Stimulated activated memory B cell treated with anti-CD40 and anti-IgM and Interleukin-4, amounts not matched to agents 10 μg/mL and 1 μg/mL and 100 μg/mL, for 72 hours (primary cell): ENCODE measurements at places on chromosomes 5 and 9.

DNA sequence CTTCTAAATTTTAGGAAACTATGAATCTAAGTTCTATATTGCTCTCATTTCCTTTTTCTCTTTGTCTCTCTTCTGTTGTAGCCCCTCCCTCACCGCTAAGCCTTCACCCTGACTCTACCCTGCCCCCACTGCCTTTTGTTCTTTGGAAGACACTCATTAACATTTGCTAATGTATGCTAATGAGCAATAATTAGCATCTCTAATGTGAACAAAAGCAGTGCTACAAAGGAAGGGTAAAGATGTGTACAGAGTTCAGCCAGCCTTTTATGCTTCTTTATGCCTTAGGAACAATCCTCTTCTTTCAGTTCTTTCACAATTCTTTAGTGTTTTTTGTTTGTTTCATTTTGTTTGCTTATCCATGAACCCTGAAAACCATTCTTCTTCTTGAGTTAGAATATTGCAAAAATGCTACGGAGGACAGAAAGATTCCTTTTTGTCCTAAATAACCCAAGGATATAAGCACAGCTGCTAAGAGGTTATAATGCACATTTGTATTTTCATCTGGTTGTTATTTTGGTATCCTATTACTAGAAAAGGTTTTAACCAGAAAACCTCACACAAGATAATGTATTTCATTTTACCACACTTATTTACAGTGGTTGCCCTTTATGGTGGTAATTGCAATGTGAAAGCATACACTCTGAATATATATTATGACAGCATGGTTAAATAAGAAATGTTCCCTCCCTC lies 159.3 kb downstream of the TMC1 start:
- ATAC-seq = no peak

GRCh38 chr5:134824681-134825080 lies 21.1 kb upstream of the C5orf24 start:
- no peak for ATAC-seq

DNA sequence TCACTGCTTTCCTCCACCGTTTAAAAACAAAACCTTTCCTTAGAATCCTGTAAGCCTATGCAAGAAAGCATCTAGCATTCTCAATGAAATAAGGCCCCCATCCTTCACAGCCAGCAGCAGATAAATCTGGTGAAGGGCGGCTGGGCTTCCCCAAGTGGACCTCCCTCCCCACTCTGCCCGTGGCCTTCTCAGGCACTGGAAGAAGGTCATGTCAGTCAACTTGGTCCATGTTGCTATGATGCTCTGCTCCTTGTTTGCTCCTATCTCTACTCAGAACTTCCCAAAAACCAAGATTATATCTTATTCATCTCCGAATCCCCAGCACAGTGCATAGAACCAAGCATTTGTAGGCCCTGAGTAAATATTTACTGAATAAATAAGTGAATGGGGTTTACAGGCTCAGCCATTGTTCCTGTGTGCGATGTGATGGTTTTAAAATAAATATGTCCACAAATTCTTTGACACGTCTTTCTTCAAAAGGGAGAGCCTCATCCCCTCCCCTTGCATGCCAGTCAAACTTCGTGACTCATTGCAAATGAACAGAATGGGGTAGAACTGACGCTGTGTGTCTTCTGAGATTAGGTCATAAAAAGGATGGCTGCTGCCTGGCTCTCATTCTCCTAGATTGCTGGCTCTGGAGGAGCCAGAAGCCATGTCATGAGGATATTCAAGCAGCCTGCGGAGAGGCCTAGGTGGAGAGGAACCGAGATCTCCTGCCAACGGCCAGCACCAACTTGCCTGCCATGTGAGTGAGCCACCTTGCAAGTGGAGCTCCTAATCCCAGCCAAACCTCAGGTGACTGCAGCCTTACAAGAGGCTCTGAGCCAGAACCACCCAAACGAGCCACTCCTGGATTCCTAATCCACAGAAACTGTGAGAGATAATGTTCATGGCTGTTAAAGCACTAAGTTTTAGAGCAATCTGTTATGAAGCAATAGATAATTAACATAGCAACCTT lies 70.5 kb downstream of the MED27 start:
- ATAC-seq = no peak

DNA sequence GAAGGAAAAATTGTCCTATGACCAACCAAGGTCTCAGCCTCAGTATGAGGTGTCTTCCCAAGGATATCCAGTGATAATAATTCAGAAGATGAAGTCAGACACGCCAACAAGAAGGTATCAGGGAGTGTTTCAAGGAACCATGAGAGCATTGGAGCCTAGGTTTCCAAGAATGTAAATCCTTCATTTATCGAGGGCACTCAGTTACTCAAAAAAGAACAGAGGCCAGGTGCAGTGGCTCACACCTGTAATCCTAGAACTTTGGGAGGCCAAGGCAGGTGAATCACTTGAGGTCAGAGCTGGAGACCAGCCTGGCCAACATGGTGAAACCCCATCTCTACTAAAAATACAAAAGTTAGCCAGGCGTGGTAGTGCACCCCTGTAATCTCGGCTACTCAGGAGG lies 70.8 kb downstream of the PLAC8L1 start:
- ATAC-seq = no peak

- ATAC-seq = no peak
Observed at GRCh38 chr5:32309761-32310160, 3.0 kb downstream of the MTMR12 start.

DNA sequence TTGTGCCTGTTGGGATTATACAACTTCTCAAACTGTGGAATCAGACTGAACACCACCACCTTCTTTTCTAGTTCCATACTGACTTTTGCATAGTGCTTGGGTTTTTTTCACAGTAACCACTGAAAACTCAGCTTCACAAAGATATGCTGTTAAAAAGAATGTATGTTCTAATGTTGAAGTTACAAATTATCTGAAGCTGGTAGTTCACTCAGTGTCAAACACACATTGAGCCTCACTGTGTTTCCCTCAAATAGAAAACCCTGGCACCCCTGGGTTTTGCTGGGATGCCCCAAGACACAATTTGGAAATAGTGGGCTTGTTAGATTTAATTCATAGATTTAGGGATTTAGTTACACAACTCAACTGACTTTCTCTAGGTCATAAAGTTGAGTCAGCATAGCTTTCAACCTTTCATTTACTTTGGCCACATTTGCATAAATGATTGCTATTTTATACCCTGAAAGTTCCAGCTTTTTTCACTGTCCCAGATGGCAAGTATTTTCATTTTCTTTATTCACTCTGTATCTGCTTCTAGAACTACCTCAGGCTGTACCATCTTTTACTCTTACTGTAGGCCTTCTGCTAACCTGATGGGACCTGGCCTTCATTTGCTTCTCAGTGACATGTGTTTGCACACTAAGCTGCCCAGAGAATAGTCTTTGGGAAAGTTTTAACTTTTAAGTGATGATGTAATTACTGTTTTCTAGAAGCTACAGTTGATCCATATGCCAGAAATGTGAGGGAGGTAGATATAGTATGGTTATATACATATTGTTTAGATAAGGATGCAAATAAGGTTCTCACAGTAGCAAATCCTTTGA lies 115.1 kb downstream of the CDC42SE2 start:
- ATAC-seq = no peak

- no peak for ATAC-seq
Observed at GRCh38 chr9:123835821-123836220, 94.1 kb downstream of the DENND1A start.

- no peak for ATAC-seq
Observed at GRCh38 chr9:82412586-82413305, 424.2 kb downstream of the SPATA31D1 start.

DNA sequence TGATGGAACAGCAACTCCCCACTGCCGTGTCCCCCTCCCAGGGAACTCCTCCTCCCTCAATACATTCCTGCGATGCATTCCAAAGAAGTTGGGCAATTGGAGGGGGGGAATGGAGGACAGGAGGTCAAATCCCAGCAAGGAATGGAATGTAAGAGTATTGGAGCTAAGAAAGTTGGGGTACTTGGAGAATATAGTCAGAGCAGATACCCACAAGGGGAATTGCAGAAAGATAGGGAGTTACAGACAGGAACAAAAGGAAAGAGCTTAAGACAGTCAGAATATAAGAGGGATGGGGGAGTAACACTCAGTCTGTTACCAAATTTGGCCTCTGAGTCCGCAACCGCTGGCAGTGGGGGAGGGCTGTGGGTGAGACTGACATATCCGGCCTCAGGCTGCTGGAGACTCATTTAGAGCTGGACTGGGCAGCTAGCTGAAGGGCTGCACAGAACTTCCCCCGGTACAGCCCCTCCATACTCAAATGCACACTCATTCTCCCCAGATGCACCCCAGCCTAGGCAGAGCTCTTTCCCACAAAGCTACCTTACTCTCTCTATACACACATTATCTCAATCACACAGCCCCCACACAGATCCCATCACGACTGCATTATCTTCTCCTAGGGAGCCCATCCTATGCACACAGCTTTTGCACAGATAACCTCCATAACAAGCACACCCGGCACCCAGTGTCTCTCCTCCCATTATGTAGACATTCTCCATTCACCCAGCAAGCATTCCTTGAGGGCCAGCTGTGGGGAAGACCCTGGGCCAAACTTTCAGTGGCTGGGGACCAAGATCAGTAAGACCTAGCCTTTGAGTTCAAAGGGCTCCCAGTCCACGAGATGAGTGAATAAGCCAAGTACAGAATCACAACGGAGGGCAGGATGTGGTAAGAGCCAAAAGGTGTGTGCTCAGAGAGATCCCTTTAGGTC lies 3.7 kb downstream of the TLN1 start:
- no peak for ATAC-seq

- ATAC-seq = no peak
Observed at GRCh38 chr9:17900606-17901005, 321.7 kb downstream of the SH3GL2 start.

GRCh38 chr5:4584982-4585381 lies 555.1 kb upstream of the ADAMTS16 start:
- no peak for ATAC-seq

- no peak for ATAC-seq
Observed at GRCh38 chr5:78719504-78720219, 71.1 kb upstream of the LHFPL2 start.
